Naive B cell (primary cell): ENCODE measurements at places on chromosomes 12 and 14. TPM values are rescaled to one million over a fixed set of nuclear protein-coding genes. Genes with fewer than 3 reads are reported as not detected.

Gene SERPINA5
- polyA plus RNA-seq, result not detected

Gene LYZ
- 62.9 TPM for polyA plus RNA-seq

Gene FOXG1
- not detected for polyA plus RNA-seq

Gene SLC6A15
- polyA plus RNA-seq, result not detected

Gene HOXC13
- polyA plus RNA-seq, result not detected

- peak within 1 kb of the TSS; percentile 85 for H3K27ac ChIP-seq
- no peaks in the 10 kb centered on the region for H3K36me3 ChIP-seq
- peaks cover 49% of the 10 kb centered on the region for H3K27me3 ChIP-seq
- peak within 1 kb of the TSS; percentile 81 for H3K4me3 ChIP-seq
- DNase-seq, result no peak
These were observed at the start of gene SLC8A3 for GRCh38 chr14:70188659-70189455. Gene SLC8A3, minus strand, starts transcription at chr14:70188951. Its CDS starts 20,529 bp downstream, at chr14:70168422.

GRCh38 chr12:10741845-10742244, 18.7 kb upstream of the YBX3 start:
- no peak for DNase-seq
- H3K36me3 ChIP-seq, result no peaks in the 10 kb centered on the region
- H3K27ac ChIP-seq, result no peak overlapping the region
- no peak overlapping the region for H3K4me3 ChIP-seq
- peaks cover 7% of the 10 kb centered on the region for H3K27me3 ChIP-seq

DNA sequence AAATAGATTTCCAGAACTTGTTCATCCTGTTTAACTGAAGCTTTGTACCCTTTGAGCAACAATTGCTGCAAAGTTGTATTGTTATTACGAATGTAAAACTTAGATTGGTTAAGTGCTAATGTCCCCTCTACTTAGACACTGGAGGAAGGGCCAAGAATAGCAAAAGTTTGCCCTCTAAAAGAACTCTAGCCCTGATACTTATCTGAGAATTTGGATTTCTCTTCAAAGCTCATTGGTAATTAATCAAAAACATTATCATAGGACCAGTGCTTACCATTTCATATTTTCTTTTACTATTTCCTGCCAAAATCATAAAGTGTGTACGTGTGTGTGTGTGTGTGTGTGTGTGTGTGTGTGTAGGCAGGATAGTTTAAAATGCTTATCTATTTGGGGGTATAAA, 58.2 kb downstream of the LMNTD1 start:
- no peak overlapping the region for H3K4me3 ChIP-seq
- no peaks in the 10 kb centered on the region for H3K36me3 ChIP-seq
- no peaks in the 10 kb centered on the region for H3K27me3 ChIP-seq
- H3K27ac ChIP-seq, result peak overlapping the region; percentile 89
- no peaks in the 10 kb centered on the region for H3K4me1 ChIP-seq
- DNase-seq, result no peak

- peaks cover 9% of the 10 kb centered on the region for H3K36me3 ChIP-seq
- peaks cover 53% of the 10 kb centered on the region for H3K4me1 ChIP-seq
- no peaks in the 10 kb centered on the region for H3K27me3 ChIP-seq
- DNase-seq, result peak; percentile 62
- peak overlapping the region; percentile 70 for H3K27ac ChIP-seq
These were observed 68.6 kb downstream of the RESF1 start for GRCh38 chr12:32027684-32028365.

- H3K27me3 ChIP-seq, result no peaks in the 10 kb centered on the region
- no peak overlapping the region for H3K4me3 ChIP-seq
- peak; percentile 48 for DNase-seq
- H3K27ac ChIP-seq, result no peak overlapping the region
- H3K4me1 ChIP-seq, result peaks cover 31% of the 10 kb centered on the region
These were observed 25.2 kb downstream of the DHRS4L2 start for GRCh38 chr14:24013654-24014514.

DNA sequence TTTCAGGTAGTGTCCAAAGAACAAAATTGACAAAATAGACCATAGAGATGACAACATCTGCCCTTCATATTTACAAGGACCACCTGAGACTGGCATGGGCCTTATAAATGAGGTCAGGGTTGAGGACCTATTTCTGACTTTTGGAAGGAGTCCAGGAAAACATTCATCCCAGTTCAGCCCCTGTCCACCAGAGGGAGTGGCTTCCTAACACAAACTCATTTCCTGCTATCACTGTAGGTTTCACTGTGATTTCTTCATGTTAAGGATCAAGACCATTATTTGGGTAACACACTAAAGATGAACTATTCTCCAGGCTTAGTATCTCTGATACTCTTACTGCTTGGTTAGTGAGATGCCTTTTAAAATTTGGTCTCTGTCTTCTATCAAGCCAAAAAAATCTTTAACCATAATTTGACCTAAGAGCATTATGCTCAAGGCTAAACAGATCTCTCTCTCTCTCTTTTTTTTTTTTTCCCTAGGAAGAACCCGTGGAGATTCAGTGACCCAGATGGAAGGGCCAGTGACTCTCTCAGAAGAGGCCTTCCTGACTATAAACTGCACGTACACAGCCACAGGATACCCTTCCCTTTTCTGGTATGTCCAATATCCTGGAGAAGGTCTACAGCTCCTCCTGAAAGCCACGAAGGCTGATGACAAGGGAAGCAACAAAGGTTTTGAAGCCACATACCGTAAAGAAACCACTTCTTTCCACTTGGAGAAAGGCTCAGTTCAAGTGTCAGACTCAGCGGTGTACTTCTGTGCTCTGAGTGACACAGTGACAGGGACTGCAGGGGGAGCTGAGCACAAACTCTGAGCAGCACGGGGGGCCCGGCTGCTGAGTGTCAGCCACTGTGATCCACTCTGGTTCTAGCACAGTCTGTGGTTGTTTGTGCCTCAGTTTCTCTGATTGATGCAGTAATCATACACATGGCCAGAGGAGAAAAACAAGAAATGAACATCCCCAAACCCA, 267.6 kb upstream of the OR4E1 start:
- no peak overlapping the region for H3K4me3 ChIP-seq
- H3K36me3 ChIP-seq, result no peaks in the 10 kb centered on the region
- no peaks in the 10 kb centered on the region for H3K4me1 ChIP-seq
- peak overlapping the region; percentile 6 for H3K27ac ChIP-seq
- H3K27me3 ChIP-seq, result peaks cover 11% of the 10 kb centered on the region

DNA sequence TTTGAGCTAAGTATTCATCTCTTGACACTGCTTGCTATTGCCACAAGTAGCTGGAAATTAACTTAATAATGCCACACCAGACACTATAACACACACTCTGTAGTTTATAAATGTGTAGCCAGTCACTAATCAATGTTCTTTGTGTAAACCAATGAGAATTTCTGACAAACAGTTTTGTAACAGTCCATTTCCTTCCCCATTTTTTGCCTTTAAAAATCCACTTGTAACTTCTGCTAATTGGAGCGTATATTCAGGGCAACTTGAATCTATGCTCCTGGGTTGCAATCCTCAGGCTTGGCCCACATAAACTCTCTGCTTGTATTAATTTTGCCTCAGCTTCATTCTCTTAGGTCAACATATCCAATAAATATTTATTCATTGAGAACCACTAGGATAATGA, 125.0 kb upstream of the DHRS4 start:
- H3K27me3 ChIP-seq, result peaks cover 4% of the 10 kb centered on the region
- no peak for DNase-seq
- H3K4me3 ChIP-seq, result no peak overlapping the region
- no peaks in the 10 kb centered on the region for H3K36me3 ChIP-seq
- no peaks in the 10 kb centered on the region for H3K4me1 ChIP-seq
- H3K27ac ChIP-seq, result no peak overlapping the region

DNA sequence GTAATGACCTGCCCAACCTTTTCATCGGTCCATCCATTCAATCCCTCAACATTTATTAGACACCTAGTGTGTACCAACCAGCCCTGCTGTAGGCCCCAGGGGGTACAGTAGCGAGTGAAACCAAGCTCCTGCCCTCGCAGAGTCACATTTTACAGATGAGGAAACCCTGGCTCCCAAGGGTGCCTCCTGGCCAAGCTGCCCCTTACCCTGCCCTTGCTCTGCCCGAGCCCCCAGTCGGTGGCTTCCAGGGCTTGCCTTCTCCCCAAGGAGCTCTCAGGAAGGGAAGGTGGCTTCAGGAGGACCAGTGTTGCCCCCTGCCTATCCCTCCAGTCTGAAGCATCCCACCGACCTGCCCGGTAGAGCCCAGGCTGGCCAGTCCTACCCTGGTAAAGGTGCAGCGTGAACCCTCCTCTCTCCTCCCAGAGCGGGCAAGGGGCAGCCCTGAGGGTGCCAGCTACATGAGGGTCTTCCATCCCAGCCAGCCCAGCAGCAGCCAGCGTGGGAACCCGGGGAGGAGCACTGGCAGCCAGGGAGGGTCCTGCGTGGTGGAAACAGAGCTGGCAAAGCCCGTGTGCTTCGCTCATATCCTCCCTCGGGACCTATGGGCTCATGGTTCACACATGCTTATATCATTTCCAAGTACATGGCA, 670 bp upstream of the BEGAIN start:
- H3K27me3 ChIP-seq, result peaks cover 25% of the 10 kb centered on the region
- H3K4me3 ChIP-seq, result peak overlapping the region; percentile 51
- peaks cover 2% of the 10 kb centered on the region for H3K4me1 ChIP-seq

GRCh38 chr14:55946231-55946630, 172.0 kb upstream of the PELI2 start:
- no peaks in the 10 kb centered on the region for H3K36me3 ChIP-seq
- no peak overlapping the region for H3K4me3 ChIP-seq
